ENCODE measurements at places on chromosomes 1 and 21. TPM values are rescaled to one million over a fixed set of nuclear protein-coding genes. Genes with fewer than 3 reads are reported as not detected.

Gene RIPPLY3
- total RNA-seq, result not detected

Gene TGFB2
- total RNA-seq, result 5.7 TPM

Gene PPOX
- total RNA-seq, result 13.1 TPM

Gene KDF1
- total RNA-seq, result not detected

Gene SPEN
- total RNA-seq, result 20.9 TPM
